ENCODE measurements at places on chromosomes 5 and 9.

DNA sequence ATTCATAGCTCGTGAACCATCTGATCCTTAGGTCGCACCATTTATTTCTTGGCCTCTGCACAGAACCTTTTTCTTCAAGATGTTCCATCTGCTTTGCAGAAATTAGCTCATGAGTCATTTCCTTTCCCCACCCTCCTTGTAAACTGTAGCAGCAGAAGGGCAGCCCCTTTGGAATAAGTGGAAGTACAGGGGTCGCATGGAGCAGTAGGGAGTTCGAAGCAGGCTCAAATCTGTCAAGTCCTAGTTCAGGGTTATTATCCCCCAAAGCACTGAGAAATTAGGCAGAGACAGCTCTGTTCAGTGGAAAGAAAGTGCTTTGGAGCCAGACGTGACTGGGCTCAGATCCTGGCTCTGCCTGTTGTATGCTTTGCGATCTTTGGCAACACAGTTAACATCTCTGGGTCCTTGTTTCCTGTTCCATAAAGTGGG is 84.2 kb downstream of the SGCD start:
- DNase-seq = peak; percentile 6

DNA sequence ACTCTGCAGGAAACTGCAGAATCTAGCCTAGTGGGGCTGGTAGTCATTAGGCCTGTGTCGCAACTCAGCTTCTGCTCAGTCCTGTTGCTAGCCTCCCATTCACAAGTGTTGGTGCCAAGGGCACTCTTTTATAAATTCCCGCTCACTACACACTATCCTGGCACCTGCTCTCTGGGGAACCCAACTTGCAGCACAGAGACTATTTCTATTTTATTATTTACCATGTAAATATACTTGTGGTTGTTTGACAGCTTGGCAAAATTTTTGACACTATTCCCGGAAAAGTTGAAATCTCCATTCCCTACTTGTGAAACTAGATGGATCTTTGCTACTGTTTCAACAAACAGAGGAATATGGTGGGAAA is 20.4 kb upstream of the SMC2 start:
- DNase-seq = no peak

DNA sequence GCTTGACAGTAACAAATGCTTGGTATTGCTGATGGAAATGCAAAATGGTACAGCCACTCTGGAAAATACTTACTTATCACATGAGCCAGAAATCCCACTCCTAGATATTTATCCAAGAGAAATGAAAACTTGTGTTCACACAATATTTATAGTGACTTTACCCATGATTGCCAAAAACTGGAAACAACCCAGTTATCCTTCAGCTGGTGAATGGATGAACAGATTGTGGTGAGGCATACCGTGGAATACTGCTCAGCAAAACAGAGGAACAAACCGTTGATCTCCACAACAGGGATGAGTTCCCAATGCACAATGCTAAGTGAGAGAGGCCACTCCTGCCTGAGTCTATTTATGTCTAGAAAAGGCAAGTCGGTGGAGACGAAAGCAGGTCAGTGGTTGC is 40.5 kb upstream of the LRRC14B start:
- DNase-seq = no peak

DNA sequence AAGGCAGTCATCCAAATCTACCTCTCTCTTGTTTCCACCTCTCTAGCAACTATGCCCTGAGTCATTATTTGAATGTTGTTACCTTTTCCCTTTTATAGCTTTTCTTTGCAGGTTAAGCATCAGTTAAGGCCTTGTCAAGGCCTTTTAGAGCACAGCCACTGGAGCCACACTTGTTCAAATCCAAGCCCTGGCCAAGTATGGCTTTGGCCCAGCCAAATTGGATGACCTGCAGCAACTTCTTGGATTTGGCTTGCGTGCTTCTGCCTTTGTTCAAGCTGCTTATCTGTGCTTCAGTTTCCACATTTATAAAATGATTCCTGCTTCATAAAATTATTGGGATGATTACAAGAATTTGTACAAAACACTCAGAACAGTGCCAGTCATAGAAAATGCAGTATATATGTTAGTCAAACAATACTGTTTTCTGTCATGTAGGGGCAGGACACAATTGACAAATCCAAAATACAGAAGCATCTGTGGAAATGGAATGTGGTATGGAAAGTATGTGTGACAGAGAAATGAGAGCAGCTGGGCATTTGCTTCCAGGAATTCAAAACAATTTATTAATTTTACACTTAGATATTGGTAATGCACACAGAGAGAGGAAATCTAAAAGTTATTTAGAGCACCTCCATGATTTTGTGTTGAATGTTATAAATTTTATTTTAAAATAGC is 17.9 kb upstream of the RLN1 start:
- DNase-seq = no peak

DNA sequence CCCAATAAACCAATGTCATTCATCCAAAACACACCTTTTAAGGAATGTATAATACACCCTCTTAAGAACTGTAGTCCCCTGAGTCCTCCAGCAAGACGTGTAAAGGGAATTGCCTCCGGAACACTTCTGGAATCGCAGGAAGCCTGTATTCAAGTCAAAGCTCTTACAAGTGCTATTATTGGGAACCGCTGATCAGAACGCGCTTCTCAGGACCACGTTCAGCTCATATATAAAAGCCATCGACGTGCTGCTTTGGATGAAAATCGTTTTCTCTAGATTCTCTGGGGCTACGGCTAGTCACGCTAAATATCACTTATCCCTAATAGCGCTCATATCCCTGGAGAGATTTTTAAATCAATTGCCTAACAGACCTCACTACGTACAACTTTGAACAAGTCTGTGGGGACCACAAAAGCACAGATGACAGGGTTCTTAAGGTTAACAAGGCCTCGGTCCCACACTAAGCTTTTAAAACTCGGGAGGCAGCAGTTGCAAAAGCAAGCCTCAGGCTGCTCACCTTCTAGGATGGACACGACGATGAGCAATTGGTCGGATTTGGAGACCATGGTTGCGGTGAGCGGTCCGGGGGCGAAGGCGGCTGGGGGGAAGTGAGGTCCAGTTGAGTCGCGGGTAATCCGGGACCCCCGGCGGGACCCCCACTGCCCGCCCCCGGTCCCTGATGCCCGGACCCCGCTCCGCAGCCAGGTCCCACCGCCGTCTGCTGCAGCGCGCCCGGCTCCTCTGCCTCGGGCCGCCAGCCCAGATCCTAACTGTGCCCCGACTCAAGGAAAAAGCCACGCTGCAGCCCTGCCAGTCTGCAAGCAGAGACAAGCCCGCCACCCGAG is 548 bp downstream of the CEP120 start:
- peak; percentile 8 for DNase-seq

DNA sequence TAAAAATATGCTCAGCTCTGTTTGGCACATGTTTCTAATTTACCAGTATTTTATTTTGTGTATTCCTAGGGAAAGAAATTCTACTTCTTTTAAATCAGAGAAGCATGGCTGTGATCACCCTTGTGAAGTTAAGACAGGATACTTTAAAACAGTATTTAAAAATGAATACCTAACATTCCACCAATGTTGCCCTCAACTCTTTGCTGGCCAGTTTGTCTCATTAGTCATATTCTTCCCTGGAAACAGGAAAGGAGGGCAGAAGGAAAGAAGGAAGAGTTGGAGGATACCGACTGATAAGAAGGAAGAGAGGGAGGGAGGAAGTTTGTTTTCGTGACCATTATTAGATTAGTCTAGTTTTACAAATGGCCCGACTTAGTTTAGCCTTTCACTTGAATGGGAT is 137.4 kb downstream of the PLK2 start:
- DNase-seq = peak; percentile 32

DNA sequence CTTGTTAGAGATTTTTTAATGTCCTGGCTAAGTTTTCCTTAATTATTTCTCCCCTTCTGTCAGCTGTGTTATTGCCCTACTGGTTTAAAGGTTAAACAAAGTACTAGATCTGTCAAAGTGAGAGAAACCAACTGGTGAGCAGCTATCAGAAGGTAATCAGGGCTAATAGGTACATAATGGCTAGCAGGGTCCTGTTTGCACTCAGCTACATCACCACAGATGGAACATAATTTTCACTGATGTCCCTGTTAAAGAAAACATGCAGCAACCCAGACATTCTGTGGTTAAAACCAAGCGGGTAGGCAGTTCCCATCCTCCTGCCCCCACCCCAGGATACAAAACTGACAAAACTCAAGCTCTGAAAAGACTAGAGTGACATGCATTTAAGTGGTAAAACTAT is 473.9 kb downstream of the NR2F1-AS1 start:
- no peak for DNase-seq

- no peak for DNase-seq
These were observed 52.8 kb upstream of the CAST start for GRCh38 chr5:96609369-96609768.

GRCh38 chr9:95515272-95516113 is 1.3 kb downstream of the PTCH1 start:
- DNase-seq = no peak

DNA sequence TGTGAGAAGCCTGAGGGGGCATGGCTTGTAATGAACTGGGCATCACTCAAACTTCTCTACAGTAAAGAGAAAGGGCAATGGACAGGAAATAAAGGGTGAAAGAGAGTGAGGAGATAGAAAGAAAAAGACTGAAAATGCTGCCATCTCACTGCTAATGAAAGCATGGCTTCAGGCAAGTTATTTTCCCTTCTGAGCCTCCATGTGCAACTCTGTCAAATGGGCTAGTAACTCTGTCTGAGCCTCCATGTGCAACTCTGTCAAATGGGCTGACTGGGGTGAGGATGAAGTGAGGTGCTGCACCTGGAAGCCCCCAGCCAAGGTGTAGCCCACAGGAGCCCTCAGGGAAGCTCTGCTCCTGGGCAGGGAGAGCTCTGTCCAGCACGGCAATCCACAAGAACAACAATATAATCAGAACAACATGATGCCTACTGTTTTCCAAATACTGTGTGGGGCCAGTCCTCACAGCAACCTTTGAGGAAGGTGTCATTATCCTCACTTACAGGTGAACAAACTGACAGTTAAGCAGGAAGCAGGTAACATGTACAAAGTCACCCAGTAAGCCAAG is 73.8 kb upstream of the XPA start:
- no peak for DNase-seq

DNA sequence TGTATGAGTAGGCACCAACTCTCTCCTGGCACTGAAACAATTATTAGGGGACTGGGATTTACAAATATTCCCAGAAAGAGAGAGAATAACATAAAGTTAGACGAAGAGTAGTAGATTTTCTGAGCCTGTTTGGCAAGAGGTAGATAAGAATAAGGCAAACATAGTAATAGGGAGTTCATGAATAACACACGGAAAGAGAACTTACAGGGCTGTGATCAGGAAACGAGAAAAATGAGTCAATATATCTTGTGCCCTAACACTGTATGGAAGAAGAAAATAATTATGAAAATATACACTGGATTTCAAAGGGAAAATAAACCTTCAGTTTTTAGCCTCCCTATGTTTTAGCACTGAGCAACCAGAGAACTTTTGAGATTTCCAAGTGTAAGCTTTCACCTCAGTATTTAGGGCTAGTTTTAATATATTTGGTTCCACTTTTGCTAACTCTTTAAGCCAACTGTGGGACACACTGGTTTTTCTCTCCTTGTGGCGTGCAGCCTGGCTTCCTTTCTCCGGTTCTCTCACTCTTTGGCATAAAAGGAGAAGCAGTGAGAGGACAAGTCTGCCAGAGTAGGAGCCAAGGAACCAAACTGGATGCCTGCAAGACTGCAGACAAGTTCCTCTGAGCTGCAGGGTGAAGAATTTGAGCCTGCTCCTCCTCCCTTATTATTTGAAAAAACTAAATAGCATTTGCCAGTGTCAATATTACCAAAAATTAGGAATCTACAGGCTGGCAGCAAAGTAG is 6.6 kb upstream of the KCNN2 start:
- DNase-seq = no peak

DNA sequence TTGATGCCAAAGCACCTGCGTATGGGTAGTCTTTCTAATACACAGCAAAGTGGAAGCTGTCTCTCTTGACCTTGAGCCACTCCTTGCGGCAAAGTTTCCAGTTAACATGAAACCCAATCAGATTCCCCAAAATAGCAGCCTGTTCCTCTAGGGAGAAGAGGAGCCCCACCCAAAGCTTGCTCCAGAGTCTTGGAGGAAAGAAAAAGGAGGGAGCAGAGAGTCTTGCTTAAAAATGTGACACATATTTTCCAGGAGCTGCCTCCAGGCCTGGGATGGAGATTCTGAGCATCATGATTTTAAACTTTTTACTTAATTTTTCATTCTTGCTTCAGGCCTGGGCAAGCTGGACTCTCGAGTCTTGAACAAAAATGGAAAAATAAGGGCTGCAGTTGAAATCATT is 223.5 kb upstream of the TNC start:
- DNase-seq = no peak

DNA sequence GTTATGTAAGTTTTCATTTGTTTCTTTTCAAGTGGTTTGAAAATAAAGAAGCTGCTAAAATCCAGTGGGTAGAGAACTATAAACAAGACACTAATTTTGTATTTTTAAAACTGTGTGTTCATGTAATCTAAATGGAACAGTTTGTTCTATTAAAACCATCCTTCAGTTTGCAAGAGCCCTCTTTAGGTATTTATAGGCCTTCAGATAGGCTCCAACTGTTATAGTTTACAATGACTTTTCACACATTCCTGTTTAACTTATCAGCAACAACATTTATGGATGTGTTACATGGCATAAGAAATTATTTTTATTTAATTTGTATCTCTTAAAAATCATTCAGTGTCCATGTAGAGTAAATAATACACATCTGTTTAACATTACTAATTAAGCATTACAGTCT is 126.7 kb upstream of the SLCO6A1 start:
- DNase-seq = no peak

DNA sequence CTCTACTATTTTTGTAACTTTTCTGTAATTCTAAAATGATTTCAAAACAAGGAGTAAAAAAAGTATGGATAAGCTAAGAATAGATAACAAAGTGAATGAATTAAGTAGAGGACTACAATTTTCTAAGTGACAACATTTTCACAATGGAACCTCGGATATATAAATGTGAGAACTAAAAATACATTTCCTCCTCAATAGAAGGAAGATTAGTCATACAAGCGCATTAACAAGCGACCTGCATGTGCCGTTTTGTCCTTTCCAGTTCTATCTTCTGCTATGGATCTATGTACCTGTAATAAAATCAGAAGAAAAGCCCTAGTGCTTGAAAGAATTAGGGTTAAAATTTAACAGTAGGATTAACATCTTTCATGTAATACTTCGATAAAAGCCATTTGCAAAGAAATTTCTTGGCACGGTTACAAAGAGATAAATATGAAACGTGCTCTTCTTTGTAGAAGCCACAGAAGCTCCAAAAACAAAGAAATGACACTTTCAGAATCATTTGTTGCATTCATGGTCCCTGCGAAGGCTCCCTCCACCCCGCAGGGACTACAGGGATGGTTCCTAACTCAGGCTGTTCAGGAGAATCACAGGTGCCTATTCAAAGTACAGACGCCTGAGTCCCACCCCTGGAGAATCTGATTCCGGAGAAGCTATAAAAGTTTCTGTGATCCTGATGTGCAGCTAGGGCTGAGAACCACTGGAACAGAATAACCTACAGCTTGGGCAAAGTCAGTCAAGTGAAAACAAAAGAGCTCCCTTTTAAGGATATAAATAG is 216.6 kb upstream of the EFNA5 start:
- no peak for DNase-seq

GRCh38 chr9:121059998-121060636 is 10.0 kb upstream of the C5 start:
- DNase-seq = peak; percentile 50

All from HFFc6 (cell line).